C1 segment of cervical spinal cord (tissue), 14 donors: ENCODE measurements at places on chromosomes 5 and 9.

- DNase-seq, result no peak
Observed at GRCh38 chr9:37407468-37407867, 15.0 kb upstream of the GRHPR start.

DNA sequence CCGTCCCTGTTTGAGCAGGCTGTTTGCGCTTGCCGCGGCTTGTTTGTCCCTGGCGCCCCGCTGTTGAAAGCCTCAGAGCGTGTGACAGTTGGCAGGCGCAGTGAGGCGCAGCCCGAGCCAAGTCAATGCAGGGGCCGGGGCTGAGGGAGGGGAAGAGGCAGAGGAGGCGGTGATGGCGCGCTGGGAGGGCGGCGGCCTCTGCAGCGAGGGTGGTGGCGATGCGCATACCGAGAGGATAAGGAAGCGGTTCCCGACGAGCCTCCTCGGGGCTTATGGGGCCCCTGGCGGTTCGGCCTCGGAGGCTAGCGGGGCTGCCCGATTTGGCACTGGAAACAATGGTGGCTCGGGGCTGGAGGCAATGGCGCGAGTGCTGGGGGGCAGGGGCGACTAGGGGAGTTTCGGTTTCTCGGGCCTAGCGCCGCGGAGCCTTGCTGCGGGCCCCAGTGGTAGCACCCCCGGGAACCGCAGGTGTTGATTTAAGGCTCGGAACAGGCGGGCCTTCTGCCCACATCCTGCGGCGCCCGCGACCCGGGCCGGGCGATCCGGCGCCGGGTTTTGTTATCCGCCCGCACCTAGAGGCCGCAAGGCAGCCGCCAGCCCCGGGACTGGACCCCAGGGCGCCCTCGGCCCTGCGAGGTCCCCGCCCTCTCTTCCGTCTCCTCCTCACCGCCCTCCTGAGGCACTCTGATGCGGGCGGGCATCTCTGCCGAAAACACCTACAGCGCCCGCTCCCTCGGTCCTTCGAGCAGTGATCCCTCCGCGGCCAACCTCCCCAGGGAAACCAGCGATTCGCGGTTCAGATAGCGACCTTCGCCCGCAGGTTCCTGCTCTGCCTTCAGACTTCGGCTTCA is 947 bp upstream of the LNPEP start:
- DNase-seq, result peak; percentile 93

- DNase-seq, result no peak
Observed at GRCh38 chr5:124234770-124235562, 511.5 kb downstream of the ZNF608 start.

GRCh38 chr9:33742051-33742450 is 53.3 kb upstream of the PRSS3 start:
- no peak for DNase-seq
